ENCODE measurements at places on chromosomes 2 and 18.

GRCh38 chr2:42928692-42929545, 136.5 kb upstream of the HAAO start:
- no peak for DNase-seq

- no peak for DNase-seq
These were observed 40.2 kb upstream of the COPS8 start for GRCh38 chr2:237045449-237045848.

DNA sequence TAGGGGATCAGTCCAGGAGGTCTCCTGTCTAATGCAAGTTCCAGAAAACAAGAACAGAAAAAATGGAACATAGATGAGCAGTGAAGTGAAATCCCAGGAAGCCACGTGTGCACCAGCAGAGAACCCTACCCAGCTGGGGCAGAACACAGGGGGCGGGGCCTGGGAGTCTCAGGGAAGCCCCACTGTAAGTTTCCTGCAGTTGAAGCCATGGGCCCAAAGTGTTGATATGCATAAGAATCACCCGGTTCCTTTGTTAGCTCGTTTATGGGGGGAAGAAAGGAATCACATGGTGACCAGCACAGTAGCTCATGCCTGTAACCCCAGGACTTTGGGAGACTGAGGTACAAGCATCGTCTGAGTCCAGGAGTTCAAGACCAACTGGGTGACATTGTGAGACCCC, 131.3 kb downstream of the INO80D start:
- DNase-seq = no peak

- DNase-seq = no peak
These were observed 88.3 kb upstream of the CCDC68 start for GRCh38 chr18:55047546-55047945.

GRCh38 chr2:126307740-126308139, 348.2 kb upstream of the GYPC start:
- DNase-seq = no peak

DNA sequence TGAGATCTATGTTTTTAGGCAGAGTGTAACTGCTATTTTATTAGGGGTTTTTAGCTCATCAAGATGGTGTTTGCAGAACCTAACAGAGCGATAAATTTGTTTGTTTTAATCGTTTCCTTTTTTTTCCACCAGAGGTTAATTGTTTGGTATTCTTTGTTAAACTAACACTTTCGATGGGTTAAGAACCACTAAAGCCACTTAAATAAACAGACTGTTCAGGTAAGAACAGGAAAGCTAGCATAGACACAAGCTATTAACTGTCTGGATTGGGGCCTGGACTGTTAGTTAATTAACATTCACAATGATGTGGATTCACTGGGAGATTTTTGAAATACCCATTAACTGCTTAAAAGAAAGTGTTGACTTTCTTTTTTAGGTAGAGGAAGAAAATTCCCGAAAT, 209.0 kb upstream of the COPS8 start:
- no peak for DNase-seq

GRCh38 chr2:100004959-100005387, 137.4 kb downstream of the AFF3 start:
- DNase-seq = no peak

DNA sequence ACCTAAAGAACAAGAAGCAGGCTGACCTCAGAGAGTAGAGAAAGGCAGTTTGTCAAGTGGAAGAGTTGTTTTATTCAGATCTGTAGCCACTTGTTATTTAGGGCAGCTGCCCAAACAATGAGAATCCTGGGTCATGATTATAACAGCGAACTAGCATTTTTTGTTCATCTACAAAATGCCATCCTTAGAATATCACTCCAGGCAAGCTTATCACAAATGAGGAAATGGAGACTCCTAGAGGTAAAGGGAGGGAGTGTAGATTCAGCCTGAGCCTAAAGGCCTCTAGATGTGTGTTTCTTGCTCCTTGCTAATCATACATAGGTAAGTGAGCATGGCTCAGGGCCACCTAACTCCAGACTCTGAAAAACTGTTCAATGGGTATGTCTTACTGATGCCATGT, 126.1 kb downstream of the HNMT start:
- DNase-seq = no peak

DNA sequence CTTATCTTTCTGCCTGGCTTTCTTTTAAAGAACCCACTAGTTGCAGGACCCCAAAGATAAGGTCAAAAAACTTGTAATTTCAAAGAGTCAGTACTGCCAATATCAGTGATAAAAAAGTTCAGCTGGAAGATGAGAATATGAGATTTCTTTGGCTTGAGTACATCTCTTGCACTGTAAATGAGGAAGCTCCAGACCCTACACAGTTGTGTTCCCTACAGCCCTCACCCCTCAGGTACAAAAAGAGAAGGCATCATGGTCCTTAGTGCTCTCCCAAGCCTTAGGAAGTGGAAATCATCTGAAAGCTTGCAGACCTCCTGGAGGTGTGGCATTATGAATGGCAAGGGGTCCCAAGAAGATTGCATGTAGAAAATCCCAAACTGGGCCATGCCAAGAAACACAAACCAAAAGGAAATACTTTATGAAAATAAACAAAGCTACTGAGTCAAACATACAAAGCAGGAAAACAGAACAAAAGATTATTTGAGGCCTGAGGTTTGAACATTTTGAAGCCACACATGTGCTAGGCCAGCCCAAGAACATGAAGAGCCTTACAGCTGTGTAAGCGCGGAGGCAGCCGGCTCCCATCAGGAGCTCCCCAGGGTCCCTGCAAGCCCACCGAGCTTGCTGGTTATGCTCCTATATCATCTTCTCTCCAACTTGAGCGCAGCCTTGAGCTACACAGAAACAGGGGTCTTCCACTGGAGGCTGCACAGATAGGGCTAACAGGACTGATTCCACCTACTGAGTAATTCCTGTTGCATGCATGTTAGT, 217.0 kb downstream of the OSR1 start:
- DNase-seq = no peak

DNA sequence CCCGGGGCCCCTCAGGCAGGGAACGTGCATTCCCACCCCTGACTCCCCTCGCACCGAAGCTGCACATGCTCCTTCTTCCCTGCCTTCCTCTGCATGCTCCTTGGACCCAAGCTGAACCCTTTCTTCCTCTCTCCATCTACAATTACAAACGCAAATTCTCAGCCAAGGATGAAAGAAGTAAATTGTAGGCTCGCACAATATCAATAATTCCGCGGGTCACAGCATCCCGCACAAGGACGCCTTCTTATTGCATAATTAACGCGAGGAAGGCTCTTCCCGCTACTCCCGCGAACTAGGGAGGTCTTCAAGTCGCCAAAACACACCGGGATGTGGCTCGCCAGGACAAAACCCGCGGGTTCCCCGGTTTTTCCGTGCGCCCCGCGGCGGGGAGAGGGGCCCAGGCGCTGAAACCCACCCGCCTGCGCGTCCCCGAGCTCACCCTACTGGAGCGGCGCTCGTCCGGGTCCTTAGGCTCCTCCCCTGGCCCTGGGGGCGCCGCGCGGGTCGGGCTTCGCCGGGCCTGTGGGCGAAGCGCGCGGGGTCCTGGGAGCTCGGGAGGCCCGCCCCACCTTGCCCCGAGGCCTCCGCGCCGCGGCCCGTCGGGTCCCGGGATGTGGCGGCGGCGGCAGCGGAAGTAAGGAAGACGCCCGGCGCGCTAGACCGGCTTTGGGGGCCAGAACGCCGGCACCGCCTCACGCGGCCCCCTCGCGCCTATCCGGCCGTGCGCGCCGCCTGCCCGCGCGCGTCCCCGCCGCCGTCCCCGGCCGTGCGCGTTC, at the start of gene CHST10:
Gene CHST10 (minus strand): TSS at position 734 of the 776 bp plus-strand sequence. CDS start 10,993 bp downstream, outside the sequence.
- peak; percentile 12 for DNase-seq

All from mucosa of gallbladder (tissue), 1 donor.